ENCODE measurements at places on chromosomes 4 and X. TPM values are rescaled to one million over a fixed set of nuclear protein-coding genes. Genes with fewer than 3 reads are reported as not detected.

DNA sequence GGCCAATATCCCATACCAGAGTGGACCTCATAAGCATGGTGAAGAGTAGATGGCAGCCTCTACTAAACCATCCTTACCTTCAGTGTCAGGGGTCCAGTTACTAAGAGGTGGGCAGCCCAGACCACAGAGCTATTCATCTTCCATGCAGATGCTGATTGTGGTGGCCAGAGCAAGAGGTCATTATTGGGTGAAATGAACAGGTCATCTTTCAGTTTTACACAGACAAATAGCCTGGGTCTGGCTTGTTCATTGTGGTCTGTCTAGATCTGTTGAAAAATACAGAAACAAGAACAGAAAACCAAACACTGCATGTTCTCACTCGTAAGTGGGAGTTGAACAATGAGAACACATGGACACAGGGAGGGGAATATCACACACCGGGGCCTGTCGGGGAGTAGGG lies 71.3 kb downstream of the PAK3 start:
- DNase-seq: no peak

- no peak for DNase-seq
Observed at GRCh38 chr4:112889199-112889598, 160.3 kb upstream of the ANK2 start.

- DNase-seq: no peak
Observed at GRCh38 chrX:31459361-31459760, 387.5 kb upstream of the FTHL17 start.

GRCh38 chr4:81617545-81617944 lies 145.8 kb upstream of the RASGEF1B start:
- DNase-seq: no peak

RS1 gene
- total RNA-seq: not detected

DNA sequence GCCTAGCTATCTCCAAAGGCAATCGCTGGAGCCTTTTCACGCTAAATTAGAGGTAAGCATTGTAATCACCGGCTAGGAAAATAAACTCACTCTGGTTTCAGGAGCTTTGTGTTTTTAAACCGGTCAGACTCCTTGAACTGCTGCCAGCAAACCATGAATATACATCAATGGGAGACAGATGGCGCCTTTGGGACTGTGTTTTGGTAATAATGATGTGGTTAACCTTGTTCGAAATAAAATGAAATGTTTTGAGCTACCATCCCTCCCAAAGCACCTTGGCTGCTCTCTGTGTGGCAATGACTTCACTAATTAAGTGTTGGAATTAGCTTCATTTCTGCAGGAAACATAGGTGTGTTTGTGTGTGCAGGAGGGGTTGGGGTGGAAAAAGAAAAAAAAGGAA lies 65.3 kb downstream of the CLNK start:
- no peak for DNase-seq

GLRB gene
- 10.6 TPM for total RNA-seq

ATP1B4 gene
- total RNA-seq: not detected

- no peak for DNase-seq
Observed at GRCh38 chr4:10124167-10124930, 7.8 kb upstream of the WDR1 start.

DNA sequence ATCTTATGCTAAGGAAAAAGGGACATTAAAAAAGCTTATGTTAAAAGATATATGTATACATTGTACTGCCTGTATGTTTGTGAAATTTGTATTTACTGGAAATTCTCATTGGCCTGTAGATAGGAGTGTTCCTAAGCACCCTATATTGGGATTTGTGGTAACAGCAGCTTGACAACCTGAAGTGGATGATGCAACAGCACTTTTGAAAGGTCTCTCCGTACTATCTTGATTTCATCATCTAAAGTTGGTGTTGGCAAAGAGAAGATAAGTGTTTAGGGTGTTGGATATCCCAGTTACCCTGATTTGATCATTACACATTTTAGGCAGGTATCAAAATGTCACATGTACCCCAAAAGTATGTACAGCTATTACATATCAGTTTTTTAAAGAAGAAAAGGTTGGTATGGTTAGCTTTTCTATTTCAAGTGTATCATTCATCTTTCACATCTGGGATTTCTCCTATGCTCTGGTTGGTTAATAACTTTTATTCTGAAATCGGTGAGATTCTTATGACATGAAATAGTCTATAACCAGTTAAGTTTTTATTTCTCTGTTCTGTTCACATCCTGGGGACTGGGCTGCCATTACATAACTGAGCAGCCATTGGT lies 10.3 kb downstream of the HADH start:
- DNase-seq: no peak

- no peak for DNase-seq
Observed at GRCh38 chr4:92189146-92189545, 114.6 kb upstream of the GRID2 start.

DNA sequence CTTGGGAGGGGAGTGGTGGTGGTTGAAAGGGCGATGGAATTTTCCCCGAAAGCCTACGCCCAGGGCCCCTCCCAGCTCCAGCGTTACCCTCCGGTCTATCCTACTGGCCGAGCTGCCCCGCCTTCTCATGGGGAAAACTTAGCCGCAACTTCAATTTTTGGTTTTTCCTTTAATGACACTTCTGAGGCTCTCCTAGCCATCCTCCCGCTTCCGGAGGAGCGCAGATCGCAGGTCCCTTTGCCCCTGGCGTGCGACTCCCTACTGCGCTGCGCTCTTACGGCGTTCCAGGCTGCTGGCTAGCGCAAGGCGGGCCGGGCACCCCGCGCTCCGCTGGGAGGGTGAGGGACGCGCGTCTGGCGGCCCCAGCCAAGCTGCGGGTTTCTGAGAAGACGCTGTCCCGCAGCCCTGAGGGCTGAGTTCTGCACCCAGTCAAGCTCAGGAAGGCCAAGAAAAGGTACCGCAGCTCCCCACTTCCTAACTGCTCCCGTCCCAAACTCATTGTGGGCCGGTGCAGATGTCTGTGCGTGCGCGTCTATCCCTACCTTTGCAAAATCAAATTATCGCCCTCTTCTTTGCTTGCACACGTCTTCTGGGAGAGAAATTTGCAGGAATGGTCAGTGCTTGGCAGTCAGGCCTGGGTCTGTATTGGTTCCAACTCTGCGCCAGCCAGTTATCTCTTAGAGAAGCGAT lies 533 bp downstream of the IL15 start:
- DNase-seq: peak; percentile 52

KLHL13 gene
- 6.8 TPM for total RNA-seq

RPS6KA6 gene
- 2.1 TPM for total RNA-seq

GRCh38 chr4:48157271-48157670 lies 23.2 kb upstream of the TXK start:
- DNase-seq: no peak

- no peak for DNase-seq
Observed at GRCh38 chrX:39766085-39766726, 331.6 kb downstream of the BCOR start.

DNA sequence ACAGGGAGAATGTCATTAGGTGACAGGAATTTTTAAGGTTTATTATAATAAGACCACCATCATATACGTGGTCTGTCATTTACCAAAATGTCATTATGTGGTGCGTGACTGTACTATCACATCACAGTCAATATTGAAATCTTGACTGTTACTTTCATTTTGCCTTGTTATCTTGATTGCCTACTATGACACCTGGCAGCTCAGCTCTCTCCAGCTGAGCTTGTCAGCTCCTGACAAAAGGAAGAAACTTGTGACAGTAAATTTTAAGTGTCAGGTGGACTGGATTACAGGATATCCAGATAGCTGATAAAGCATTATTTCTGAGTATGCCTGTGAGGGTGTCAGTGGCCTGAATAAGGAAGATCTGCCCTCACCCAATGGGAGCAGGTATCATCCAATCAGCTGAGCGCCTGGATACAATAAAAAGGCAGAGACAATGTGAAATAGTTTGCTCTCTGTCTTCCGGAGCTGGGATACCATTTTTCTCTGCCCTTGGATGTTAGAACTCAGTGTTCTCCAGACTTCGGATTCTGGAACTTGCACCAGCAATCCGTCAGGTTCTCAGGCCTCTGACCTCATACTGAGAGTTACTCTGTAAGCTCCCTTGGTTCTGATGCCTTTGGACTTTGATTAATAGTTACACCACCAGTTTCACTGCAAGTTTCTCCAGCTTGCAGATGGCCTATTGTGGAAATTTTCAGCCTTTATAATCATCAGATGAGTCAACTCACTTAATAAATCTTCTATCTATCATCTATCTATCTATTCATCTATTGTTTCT lies 1454.7 kb upstream of the IGFBP7 start:
- DNase-seq: no peak

DNA sequence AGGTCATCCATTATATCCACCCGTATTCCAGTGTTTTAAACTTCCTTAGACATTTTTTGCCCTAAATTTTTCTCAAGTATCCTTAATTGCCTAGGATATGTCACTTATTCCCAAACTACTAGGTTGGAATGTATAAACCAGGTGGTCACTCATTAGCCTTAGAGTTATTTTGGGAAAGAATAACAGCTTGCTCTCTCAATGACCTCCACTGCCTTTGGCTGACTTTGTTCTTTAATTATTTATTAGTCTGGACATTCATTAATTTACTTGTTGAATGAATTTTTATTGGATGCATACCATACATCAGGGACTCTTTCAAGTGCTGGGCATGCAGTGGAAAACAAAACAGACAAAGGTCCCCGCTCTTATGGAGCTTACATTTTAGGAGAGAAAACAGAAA lies 609.3 kb upstream of the IGFBP7 start:
- no peak for DNase-seq

- no peak for DNase-seq
Observed at GRCh38 chrX:136190038-136190713, 42.8 kb downstream of the FHL1 start.

DNA sequence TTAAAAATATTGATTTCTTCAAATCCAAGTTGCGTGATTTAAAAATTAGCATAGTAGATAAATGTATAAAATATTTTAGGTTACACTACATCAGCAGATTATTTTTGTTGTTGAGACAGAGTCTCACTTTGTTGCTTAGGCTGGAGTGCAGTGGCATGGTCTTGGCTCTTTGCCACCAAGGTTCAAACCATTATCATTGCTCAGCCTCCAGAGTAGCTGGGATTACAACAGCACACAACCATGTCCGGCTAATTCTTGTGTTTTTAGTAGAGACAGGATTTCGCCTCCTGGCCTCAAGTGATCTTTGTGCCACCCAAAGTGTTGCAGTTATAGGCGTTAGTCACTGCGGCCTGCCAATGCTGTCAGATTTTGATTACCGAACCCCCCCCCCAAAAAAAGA lies 1390.5 kb upstream of the TENM3 start:
- DNase-seq: no peak

GRCh38 chr4:121408-122084 lies 2.8 kb upstream of the ZNF718 start:
- DNase-seq: no peak

CXCL11 gene
- total RNA-seq: not detected

DNA sequence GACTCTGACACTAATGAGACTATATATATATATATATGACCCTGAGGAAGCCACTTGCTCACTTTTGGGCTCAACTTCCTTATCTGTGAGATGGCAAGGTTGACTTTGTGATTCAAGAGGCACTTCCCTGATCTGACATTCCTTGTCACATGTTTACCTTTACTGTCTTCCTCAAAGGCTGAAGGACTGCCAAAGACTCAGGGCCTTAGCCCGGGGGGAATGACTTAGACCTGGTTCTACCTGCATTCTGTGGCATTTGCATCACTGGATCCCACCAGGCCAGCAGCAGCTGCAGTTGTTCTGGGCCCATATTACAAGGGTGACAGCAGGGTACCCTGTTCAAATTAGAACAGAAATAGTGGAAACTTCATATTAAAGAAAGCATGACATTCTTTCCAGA lies 3.1 kb upstream of the HS6ST2 start:
- no peak for DNase-seq

- no peak for DNase-seq
Observed at GRCh38 chr4:77072195-77072753, 3.5 kb downstream of the CCNI start.

GRCh38 chr4:36244257-36245082 lies at the start of gene ARAP2:
Gene ARAP2, minus strand, starts transcription at chr4:36244514. Its CDS starts 15,028 bp downstream, at chr4:36229486.
- DNase-seq: peak; percentile 60

TASL gene
- total RNA-seq: 0.53 TPM

CYSLTR1 gene
- total RNA-seq: 3.1 TPM

RWDD4 gene
- 16.6 TPM for total RNA-seq

DNA sequence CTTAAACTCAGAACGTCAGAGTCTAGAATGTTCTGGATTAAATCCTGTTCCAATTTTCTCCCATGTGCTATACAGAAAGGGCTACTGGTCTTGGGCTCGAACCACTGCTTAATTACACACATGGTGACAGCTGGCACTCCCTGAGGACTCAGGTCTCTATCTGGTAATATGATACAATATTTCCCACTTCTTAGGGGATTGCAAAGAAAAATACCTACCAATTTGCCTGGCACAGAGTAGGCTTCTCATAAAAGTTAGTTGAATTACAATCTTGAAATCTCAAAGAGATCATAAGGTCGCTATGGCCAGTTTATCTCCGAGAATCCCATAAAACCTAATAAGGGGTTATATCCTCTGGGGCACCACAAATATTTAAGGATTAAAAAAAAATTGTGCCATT lies 8.6 kb downstream of the GPM6B start:
- DNase-seq: no peak

DNA sequence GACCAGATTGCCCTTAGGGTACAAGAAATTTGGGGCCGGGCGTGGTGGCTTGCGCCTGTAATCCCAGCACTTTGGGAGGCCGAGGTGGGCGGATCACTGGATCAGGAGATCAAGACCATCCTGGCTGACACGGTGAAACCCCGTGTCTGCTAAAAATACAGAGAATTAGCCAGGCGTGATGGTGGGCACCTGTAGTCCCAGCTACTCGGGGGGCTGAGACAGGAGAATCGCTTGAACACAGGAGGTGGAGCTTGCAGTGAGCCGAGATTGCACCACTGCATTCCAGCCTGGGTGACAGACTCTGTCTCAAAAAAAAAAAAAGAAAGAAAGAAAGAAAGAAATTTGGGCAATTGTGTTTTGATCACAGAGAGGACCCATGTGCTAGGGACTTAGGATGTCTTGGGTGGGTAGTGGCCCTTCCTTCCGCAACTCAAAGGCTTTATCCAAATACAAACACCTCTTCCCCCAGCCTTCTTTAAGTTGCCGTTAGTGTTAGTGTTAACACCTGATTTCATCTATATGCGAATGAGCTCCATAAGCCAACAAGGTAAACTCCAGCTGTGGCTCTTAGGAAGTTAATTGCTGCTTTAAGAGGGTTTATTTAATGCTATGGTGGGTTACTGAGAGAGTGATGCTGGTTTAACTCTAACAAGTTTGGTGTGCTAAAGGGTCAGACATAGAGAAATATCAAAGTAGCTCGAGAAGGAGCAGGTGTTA lies 8.6 kb upstream of the CCDC110 start:
- no peak for DNase-seq

AFM gene
- not detected for total RNA-seq

- DNase-seq: no peak
Observed at GRCh38 chr4:137514406-137515111, 17.7 kb downstream of the PCDH18 start.

DNA sequence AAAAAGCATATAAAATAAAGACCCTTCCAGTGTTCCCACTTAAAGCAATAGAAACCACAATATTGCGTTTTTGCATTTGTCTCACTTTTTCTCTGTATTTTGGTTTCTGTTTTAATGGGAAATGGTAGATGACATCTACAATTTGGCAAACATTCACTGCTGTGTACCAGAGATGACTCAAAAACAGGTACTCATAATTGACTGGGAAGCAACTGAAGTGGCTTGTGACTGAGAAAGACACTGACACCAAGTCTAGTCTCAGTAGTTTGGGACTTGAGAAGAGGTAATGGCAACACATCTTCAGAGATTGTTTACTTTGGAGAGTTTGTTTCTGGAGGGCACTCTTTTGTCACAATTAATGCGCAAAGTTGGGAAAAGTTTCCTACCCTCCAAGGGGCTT lies 42.0 kb downstream of the AREG start:
- DNase-seq: no peak

P2RY10 gene
- total RNA-seq: not detected

PABPC4L gene
- 1.5 TPM for total RNA-seq

GRCh38 chr4:155769090-155769489 lies 10.3 kb downstream of the GUCY1B1 start:
- DNase-seq: no peak

TMSB15B gene
- total RNA-seq: 1.9 TPM

Measured in left cardiac atrium (tissue), 4 donors.